Right cardiac atrium (tissue), 5 donors: ENCODE measurements at places on chromosomes 5 and 9. TPM values are rescaled to one million over a fixed set of nuclear protein-coding genes. Genes with fewer than 3 reads are reported as not detected.

QRFP gene
- total RNA-seq, result not detected

GRCh38 chr5:1503241-1504068, 20.3 kb downstream of the LPCAT1 start:
- peak; percentile 90 for DNase-seq

DNA sequence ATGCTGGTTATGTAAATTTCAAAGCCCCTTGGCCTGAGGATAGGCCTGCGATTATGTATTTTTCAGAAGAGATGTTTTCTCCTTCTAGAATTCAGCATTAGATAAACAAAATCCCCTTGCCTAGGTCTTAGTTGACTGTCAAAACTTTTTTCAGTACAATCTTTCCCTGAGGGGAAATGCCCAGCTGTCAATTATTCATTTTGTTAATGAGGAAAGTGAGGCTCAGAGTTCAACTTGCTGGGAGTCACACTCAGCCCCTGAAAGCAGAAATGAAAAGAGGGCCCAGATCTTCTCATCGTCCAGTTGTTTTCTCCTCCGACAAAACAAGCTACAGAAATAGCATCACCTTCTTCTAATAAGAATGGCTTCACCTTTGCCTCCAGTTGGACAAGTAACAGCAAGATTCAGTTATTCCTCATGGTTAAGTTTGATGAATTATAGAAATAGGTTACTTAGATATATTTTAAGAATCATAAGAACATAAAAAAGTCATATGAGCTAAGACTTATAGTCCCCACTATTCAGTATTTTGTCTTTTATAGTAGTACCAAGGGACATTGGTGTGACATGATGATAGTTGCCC, 627.1 kb upstream of the WWC1 start:
- no peak for DNase-seq

GRCh38 chr5:35182910-35183535, 47.3 kb downstream of the PRLR start:
- peak; percentile 80 for DNase-seq

- DNase-seq, result no peak
Observed at GRCh38 chr9:113738893-113739604, 137.1 kb upstream of the ZNF618 start.

DNA sequence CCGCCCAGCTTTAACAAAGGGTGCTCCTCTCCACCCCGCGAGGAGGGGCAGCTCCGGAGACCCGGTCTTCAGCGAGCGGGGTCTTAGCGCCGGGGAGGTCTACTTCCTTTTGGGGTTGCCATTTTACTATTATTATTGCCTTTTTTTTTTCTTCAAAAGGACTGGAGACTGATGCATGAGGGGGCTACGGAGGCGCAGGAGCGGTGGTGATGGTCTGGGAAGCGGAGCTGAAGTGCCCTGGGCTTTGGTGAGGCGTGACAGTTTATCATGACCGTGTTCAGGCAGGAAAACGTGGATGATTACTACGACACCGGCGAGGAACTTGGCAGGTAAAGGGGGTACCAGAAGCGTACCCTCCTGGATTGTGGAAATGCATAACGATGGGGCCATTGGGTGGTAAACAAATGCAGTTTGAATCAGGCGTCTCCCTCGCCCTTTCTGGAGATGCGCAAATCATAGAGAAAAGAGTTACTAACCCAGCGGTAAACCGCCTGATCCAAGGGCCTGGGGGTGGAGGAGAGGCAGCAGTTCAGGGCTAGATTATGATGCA, 1.2 kb downstream of the DAPK1 start:
- DNase-seq, result no peak

DNA sequence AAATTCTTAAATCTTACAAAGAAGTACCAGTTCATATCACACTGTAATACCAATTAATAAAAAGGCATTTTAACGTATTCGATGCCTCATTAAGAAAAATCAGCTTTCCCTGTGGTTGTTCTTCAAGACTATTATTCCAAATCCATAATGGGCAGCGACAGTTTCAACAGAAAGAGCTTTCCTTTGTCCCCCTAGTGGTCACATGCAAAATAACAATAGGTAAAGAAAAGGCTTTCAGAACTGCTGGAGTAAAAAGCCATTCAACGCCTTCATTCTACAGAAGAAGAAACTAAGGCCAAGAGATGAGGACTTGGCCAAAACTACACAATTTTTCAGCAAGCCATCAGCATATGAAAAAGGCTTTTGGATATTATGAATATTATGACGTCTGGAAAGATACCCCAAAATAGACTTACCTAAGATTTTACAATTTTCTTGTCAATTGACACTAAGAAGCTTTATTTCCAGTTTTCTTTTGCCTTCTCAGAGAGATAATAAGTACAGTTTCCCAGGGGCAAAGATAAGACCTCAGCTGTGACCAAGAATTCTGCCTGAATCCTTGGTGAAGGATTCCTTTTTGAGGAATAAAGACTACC, 6.7 kb upstream of the CDH6 start:
- DNase-seq, result no peak

DNA sequence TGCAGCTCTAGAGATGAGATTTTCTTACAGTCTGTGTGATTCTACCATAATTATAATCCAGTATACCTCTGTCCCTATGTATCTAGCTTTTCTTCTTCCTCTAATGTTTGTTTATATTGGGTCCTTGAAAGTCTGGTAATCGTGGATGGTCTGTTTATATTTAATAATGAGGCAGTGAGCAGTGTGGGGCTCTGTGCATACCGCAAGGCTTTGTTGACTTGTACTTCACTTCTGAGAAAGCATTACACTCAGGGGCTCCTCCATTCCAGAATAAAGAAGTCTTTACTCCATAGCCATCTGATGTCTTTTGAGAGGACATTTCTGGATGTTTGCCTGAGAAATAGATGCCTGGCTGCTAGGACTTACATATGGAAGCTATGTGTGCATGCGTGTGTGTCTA, 4.5 kb upstream of the MPDZ start:
- DNase-seq, result no peak

PCDHA9 gene
- not detected for total RNA-seq

GRCh38 chr5:79508354-79508753, 5.6 kb downstream of the HOMER1 start:
- DNase-seq, result no peak

DNA sequence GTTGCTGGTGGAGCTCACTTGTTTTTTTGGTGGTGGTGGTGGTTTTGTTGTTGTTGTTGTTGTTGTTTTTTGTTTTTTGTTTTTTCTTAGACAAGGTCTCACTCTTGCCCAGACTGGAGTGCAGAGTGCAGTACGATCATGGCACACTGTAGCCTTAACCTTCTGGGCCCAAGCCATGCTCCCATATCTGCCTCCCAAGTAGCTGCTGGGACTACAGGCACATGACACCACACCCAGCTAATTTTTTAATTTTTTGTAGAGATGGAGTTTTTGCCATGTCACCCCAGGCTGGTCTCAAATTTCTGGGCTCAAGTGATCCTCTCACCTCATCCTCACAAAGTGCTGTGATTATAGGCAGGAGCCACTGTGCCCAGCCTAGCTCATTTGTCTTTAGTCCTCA, 53.5 kb downstream of the NUP214 start:
- no peak for DNase-seq

SHLD3 gene
- 2.4 TPM for total RNA-seq

DNA sequence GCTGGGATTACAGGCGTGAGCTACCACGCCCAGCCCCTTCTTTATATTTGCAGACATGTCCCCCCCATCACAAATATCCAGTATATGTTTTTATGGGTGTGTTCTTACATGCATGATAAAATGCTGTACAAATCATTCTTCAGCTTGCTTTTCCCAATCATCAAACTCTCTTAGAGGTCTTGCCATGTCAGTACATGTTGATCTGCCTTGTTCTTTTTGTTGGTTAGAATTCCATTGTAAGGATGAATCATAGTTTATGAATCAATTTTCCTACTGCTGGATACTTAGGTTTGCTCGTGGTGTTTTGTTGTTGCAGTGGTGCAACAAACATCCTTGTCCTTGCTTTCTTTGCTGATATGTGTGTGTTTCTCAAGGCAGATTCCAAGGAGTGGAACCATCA, 79.9 kb upstream of the NEURL1B start:
- DNase-seq, result no peak

DNA sequence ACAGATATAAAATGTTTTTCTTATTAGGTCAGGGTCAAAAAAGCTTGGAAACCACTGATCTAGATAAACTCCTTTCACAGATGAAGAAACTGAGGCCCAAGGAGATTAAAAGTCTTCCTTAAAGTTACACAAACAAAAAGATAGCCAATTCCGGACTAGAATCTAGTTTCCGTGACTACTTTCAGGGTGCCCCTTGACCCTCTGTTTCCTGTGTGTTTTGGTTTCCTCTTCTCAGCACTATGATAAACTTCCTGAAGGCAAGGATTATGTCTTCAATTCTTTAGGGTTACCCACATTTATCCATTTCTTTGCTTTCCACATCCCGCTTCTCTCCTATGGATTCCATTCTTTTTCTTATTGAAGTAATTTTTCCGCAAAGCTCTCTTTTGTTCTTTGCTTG, 83.1 kb downstream of the ADAMTS12 start:
- DNase-seq, result no peak

DNA sequence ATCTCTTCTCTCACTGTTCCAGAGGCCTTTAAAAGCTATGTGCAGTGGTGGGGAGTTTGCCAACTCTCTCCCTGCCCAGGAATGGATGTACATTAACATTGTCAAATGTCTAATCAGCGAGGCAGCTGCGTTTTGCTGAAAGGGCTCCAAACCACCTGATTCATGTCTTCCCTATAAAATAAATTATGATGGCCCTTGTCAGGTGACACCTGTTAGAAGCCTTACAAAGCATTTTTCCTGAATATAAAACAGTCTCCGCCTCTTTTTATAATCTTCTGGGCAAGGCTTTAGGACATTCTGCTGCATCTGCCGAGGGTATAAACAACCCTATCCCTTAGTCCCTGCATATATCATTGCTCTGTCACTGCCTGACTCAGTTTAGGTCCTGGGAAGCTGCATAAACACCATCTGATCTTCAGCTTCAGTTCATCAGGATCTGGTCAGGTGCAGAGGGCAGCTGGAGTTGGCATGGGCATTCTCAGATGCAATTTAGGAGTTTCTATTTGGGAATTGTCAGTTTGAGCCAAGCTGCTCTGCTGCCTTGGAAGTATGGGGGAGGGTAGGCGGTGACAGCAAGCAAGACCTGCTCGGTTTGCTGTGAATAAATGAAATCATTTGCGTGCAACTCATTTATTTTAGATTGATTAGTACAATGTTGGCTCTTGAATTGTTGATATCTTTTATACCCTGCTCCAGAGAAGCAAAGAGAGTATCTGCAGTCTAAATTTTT, 103.5 kb downstream of the ACER2 start:
- no peak for DNase-seq

DNA sequence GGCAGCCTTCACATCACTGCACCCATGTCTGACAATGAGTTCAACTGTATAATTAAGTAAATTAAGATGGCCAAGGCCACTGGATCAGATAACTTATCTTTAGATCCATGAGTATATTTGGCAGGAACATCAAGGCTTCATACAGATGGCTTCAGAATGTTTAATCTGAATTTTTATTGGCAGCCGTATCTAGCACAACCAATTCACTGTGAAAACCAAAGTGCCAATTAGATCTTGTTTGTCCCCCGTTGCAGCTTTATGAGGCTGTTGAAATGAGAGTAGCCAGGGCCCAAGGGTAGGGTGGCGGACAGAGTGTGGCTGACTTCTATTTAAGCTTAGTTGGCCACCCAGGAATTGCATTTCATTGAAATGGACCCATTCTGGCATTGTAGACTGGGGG, 137.7 kb downstream of the SYK start:
- DNase-seq, result no peak

ARL15 gene
- total RNA-seq, result 25.5 TPM
